ENCODE measurements at places on chromosomes 1 and 21.

DNA sequence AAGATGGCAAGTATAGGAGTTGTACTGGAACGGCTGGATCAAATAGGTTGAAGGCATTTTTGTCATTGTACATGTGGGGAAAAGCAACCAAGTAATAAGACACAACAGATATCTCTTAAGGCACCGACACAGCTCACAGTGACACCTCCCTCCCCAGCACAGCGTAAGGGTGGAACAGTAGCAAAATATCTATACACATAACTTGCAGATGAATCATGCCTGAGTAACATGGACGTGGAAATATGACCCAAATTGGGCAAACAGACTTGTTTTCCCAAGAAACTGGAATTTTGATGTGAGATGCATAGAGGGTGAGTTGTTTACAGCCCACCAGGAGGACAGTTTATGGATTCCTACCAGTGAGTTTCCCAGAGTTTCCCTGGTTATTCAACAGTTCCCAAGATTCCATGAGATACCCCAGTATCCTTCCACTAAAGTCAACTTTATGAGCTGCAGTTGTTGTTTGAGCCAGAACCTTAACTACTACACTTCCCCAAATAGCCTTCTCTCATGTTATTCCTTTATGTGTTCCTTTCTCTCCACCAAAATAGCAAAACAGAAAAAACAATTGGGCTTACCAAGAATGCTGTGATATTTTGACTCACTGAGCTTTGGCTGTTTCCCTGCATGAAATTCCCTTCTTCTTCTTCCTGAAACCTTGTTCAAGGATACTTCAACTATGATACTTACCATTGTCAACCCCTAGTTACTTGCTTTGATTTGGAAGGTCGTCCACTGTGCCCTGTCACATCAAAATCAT, 7.1 kb upstream of the DR1 start:
- DNase-seq = no peak

- no peak for DNase-seq
These were observed 2.8 kb downstream of the PTGER3 start for GRCh38 chr1:71044833-71045232.

DNA sequence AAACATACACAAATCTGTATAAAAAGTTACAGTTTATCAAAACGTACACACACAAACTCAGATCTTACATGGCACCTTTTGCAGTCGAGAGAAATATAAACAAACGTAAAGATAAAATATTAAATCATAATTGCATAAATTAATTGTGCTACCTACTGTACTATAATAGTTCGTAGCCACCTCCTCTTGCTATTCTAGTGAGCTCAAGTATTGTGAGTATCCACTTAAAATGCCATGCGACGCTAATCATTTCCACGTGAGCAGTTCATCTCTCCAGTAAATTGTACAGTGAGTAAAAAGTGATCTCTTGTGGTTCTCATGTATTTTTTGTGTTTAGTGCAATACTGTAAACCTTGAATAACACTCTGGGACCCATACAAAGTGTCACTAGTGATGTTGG, 6.3 kb downstream of the MIA3 start:
- no peak for DNase-seq

DNA sequence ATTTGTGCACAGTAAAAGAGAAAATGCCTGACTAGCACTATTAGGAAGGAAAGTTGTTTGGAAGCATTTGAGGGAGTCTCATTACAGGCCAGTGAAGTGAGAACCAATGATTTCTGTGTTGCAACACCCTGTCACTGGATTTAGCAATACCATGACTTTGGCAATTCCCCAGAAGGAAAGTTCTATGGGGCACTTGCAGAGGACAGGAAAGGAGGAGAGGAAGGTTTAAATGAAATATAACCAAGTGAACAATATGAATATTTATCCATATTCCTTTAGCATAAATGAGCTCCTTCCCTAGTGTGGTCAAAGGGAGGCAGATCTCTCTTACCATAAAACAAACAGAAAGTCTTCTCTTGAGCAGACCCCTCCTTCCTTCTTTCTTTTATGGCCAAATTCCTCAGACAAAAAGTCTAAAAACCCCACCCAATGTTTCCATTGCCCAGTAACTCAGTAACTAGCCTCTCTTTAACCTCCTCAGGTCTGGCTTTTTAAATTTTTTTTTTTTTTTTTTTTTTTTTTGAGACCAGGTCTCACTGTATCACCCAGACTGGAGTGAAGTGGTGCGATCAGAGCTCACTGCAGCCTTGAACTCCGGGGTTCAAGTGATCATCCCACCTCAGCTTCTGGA, 5.5 kb downstream of the TLR5 start:
- no peak for DNase-seq

DNA sequence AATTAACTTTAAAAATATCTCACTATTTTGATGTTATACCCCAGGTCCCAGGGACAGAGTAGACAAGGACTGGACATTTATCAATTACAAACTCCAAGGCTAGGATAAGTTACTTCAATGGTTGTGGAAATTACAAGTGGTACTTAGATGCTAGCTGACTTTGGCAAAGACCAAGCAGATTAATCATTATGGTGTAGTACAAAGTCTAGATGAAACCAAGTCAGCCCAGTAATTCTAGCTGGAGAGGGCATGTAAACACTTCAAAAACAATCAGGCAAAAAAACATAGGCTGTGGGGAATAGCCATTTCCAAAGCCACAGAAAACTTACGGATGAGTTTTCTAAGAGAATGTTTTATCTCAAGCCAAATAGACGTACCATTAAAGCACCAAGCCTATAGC, 124.5 kb downstream of the TSEN15 start:
- no peak for DNase-seq

GRCh38 chr1:67300561-67300960, 7.1 kb upstream of the IL12RB2 start:
- no peak for DNase-seq

- DNase-seq = no peak
These were observed 178.0 kb downstream of the SDCCAG8 start for GRCh38 chr1:243433737-243434370.

DNA sequence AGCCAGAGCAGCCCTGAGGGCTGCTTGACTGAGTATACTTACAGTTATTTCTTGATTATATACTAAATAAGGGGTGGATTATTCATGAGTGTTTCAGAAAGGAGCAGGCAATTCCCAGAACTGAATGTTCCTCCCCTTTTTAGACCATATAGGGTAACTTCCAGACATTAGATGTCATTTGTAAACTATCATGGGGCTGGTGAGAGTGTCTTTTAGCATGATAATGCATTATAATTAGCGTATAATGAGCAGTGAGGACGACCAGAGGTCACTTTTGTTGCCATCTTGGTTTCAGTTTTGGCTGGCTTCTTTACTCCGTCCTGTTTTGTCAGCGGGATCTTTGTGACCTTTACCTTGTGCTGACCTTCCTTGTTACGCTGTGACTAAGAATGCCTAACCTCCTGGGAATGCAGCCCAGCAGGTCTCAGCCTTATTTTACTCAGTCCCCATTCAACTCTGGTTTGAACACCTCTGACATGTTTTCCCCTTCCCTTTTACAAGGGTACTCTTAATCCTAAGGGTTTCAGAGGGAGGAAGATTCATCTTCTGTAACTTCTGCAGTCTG, 16.2 kb downstream of the KCTD3 start:
- no peak for DNase-seq

GRCh38 chr1:107883562-107883961, 81.4 kb downstream of the VAV3 start:
- DNase-seq = no peak

GRCh38 chr1:211237579-211237978, 21.6 kb upstream of the RCOR3 start:
- DNase-seq = no peak

- no peak for DNase-seq
These were observed 175.7 kb downstream of the HHIPL2 start for GRCh38 chr1:222372221-222372620.

Data from left hindlimb (tissue), 1 donor.